ENCODE measurements at places on chromosomes 6 and 20.

DNA sequence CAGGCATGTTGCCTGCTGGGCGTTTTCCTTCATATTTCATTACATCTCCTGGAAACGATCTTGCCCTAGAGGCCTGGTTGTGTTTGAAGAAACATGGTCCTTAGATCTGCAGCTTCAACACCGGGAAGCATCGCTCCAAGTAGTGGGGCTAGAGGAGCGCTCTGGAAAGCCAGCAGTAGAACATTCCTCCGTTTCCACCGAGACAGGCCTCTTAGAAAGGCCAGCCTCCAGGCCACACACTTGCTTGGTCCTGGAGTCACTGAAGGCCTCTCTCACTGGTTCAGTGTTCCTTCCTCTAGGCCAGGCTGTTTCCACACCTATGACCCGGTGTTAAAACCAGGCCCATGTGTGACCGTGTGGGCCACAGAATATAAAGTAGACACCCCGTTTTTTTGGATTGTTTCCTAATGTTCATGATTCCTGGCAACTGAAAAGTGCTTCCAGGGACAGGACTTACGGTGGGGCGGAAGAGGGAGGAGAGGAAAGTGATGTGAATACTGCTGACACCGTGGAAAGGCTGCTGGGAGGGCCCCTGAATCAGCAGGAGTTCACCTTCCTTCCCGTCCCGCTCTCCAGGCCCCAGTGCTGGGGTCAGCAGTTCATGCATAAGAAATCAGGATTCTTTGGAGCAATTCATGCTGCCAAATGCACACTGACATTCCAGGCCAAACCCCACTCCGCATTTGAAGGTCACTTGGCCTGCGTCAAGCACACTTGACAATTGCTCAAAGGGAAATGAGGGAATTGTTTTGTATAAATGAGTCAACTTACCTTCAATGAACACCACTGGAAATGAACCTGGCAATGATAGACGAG is 83.8 kb downstream of the IYD start:
- no peak for DNase-seq

- DNase-seq: no peak
Observed at GRCh38 chr6:87277123-87277522, 45.3 kb upstream of the SMIM8 start.

GRCh38 chr6:39056681-39057080 is 8.1 kb downstream of the GLP1R start:
- DNase-seq: no peak

DNA sequence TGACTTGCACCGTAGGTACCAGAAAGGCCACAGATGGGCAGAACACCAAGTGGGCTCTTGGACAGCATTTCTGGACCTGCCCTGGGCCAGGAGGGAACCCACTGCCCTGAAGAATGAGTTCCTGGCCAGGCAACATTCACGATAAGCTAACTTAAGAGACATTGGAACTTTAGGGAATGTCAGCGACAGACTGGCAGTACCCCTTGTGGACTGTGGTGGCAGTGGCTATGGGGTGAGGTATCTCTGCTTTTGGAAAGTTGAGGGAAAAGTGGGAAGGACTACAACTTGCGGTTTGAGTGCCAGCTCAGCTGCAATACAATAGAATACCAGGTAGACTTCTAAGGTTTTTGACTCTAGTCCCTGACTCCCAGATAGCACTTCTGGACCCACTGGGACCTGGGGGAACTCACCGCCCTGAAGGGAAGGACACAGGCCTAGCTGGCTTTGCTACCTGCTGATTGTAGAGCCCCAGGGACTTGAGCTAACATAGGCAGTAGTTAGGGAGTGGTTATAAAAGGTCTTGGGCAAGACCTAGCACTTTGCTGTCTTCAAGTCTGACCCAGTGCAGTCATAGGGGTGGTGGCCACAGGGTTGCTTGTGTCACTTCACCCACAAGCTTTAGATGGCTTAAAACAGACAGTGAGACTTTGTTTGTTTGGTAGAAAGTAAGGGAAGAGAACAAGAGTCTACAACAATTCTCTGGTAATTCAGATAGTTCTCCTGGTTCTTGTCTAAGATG is 617.6 kb downstream of the COL12A1 start:
- peak; percentile 27 for DNase-seq

GRCh38 chr20:36573103-36573797 is at the start of gene TGIF2:
TGIF2 (plus strand) TSS chr20:36573597; CDS start chr20:36578775, 5,178 bp downstream.
- DNase-seq: peak; percentile 58

GRCh38 chr20:7375905-7376304 is 564.4 kb downstream of the HAO1 start:
- DNase-seq: peak; percentile 27

- peak; percentile 32 for DNase-seq
Observed at GRCh38 chr6:7919871-7920270, 9.3 kb upstream of the TXNDC5 start.

- peak; percentile 74 for DNase-seq
Observed at GRCh38 chr20:57581202-57582028, 20.5 kb downstream of the PCK1 start.

DNA sequence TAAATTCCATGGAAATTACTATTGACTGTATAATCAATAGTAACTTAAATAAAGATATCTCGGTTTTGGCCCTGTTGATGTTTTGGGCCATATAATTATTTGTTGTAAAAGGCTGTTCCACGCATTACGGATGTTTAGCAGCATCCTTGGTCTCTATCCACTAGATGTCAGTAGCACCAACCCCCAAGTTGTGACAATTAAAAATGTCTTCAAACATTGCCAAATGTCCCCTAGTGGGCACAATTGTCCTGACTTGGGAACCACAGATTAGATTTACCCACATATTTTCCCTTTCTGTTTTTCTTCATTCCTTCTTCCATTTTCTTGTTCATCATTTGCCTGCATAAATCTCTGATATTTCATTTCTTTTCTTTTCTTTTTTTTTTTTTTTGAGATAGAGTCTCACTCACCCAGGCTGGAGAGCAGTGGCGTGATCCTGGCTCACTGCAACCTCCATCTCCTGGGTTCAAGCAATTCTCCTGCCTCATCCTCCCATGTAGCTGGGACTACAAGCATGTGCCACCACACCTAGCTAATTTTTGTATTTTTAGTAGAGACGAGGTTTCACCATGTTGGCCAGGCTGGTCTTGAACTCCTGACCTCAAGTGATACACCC is 13.6 kb upstream of the WFDC8 start:
- DNase-seq: peak; percentile 73

DNA sequence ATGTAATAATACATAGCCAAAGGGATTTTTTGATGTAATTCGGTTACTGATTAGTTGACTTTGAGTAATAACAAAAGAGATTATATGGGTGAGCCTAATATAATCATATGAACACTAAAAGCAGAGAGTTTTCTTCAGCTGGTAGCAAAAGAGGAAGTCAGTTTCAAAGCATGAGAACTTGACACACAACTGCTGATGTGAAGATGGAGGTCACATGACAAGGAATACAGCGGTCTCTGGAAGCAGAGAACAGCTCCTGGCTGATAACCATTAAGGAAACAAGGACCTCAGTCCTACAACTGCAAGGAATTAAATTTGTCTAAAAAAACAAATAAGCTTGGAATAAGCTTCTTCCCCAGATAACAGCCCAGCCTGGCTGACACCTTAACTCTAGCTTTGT is 154.5 kb upstream of the PRND start:
- peak; percentile 26 for DNase-seq

GRCh38 chr6:148720897-148721296 is 25.9 kb upstream of the UST start:
- DNase-seq: no peak

GRCh38 chr6:47733879-47734558 is 35.6 kb downstream of the ADGRF4 start:
- DNase-seq: peak; percentile 9

- DNase-seq: no peak
Observed at GRCh38 chr6:152636609-152637295, 410 bp downstream of the SYNE1 start.

DNA sequence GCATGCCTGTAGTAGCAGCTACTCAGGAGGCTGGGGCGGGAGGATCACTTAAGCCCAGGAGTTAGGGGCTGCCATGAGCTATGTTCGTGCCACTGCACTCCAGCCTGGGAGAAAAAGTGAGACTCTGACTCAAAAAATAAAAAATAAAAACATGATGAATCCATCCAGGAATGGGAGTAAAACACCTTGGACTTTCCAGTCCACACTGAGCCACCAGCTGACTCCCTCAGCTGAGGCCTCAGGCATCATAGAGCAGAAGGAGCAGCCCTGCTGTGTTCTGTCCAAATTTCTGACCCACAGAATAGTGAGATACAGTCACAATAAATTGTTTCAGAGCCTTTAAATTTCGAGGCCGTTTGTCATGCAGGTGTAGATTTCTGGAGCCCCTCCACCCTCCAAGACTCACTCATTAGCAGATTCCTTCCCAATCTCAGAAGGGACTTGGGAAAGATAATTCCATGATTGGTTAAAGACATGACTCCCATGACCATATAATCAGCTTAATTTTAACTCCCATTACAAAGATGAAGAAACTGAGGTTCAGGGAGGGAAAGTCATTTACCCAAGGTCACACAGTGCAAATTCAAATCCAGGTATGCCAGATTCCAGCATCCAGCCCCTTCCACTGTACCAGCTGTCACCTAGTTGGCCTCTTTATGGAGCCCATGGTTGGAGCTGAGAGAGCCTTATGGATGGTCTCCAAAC is 9.0 kb upstream of the MMP9 start:
- DNase-seq: no peak

DNA sequence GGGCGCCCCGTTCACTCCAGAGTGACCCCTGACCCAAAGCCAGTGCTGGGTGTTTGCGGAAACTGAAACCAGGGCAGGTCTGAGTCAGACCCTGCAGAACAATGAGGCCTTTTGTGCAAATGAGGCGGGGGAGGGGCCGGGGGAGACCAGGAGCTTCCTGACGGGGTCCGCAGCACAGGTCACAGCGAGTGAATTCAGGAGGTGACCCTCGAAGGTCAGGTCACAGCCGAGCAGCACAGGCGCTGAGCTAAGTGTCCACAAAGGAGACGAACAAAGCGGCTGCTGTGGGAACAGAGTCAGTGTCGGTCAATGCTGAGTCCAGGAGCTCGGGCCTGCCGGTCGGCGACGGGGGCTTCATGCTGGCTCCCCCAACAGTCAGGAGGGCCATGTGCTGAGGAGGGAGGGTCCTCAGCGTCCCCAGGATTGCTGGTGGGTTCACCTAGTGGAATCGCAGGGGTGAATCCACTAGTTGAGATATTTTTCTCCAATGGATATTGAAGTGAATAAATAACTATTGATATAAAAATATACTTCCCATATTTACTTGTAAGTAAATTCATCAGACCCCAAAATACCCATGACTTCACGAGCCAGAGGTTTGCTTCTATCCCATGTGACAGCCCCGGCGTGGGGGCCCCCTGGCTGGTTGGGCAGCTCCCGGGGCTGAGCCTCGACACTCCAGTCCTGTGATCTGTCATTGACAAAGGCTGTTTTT is 188.4 kb upstream of the SULF2 start:
- DNase-seq: peak; percentile 38

GRCh38 chr6:38105066-38105465 is 285.5 kb downstream of the ZFAND3 start:
- DNase-seq: no peak

GRCh38 chr6:37042150-37042549 is 36.7 kb downstream of the FGD2 start:
- no peak for DNase-seq

DNA sequence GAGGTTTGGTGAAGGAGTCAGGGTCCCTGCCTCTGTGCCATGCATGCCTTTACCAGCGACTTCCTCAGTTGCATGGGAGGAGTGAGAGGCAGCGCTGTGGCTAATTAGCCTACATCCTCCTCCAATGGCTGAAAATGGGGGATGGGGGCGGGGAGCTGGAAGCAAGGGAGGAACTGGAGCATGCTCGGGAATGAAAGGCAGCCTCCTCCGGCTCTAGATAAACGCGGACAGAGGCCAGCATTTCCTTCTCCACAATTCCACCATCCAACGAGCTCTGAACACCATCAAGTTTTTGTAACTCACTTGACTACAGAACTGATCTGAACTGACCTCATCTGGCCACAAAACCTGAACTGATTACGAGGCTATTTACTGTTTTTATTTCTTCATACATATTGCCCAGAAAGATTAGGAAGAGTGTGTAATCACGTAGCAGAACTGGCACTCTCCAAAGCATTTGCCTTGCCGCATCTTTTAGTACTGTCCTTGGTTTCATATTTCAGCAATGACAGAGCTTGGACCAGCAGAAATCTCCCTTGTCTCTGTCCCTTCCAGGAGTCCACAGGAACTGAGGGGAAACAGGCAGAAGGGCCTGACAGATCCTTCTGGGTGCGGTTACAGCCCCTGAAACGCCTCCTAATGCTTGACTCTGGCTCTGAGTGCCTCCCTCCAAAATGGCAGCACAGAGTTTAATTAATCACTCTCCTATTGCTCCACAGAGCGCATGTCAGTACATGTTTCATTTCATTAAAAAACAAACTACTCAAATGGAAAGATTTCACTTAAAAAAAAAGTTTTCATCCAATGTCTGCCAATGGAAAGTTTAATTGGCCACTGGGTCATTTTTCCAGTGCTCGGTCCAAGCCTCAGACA is 58.2 kb upstream of the TRAF3IP2 start:
- no peak for DNase-seq

DNA sequence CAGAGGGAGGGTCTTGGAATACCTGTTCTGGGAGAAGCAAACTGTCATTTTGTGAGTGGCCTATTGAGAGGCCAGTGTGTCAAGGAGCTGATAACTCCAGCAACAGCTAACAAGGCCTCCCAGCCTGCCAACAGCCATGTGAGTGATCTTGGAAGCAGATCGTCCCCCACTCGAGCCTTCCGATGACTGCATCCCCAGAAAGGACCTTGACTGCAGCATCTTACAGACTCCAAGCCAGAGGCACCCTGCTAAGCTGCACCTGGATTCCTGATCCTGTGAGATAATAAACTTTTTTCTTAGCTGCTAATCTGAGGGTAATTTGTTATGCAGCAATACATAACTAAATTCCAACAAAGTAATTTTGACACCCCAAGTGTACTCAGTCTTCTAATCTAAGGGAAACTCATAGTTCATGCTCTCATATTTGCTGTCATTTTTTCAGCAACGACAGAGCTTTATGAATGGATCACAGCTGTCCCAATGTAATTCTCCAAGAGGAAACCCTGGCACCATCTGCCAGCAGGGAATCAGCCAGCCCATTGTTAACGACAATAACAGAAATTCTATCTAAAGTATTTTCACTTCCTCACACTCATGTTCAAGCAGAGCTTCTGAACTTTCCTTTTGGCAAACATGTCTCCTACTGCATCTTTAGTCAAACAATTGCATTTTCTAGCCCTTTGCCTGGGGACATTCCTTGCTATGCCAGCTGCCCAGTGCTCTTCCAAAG is 470.2 kb upstream of the BTBD3 start:
- peak; percentile 77 for DNase-seq

DNA sequence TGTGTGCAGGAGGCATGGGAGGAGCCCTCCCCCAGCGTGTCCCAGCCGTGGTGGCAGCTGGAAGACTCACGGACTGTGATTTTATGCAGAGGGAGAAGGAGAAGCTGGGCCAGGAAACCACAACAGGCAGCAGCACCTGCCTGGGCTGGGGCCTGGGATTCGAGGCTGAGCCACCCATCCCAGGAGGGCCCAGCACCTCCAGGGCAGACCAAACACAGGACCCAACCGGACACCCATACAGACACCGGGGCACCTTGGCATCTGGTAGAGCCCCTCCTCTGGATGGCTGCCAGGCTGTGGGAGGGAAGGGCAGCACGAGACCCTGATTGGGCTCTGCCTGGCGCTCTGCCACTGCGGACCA is 41.7 kb upstream of the CHRNA4 start:
- DNase-seq: no peak

GRCh38 chr6:24838081-24838480 is 39.4 kb upstream of the ARMH2 start:
- no peak for DNase-seq

GRCh38 chr6:12592634-12593033 is 123.9 kb upstream of the PHACTR1 start:
- no peak for DNase-seq

GRCh38 chr6:43412541-43412940 is 14.8 kb upstream of the ABCC10 start:
- no peak for DNase-seq

- no peak for DNase-seq
Observed at GRCh38 chr6:81821449-81821848, 69.0 kb upstream of the TENT5A start.

Measured in MV-4-11 (cell line).